ENCODE measurements at places on chromosomes 7 and 10. TPM values are rescaled to one million over a fixed set of nuclear protein-coding genes. Genes with fewer than 3 reads are reported as not detected.

Gene HOXA4
- total RNA-seq, result not detected

Gene CYREN
- total RNA-seq, result 33.2 TPM

Gene WDFY4
- not detected for total RNA-seq

GRCh38 chr7:79454361-79454960 lies 994 bp upstream of the MAGI2 start:
- H3K4me3 ChIP-seq, result no peak overlapping the region
- H3K36me3 ChIP-seq, result no peaks in the 10 kb centered on the region

DNA sequence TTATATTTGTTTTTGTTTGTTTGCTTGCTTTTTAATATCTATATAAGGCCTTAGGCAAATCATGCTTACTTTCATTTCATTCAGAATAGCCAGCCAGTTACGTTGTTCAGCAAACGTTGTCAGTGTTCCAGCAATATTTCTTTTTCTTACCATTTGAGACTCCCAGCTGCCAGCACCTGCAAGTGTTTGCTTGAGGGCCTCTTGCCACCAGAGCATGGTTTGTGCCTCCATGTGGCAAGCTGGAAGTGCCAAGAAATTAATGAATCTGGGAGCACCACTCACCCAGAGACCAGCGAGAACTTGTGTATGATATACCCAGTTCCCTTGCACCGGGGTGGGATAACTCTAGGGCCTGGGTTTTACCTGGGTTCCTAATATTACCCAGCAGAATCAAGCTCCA lies 177.1 kb upstream of the CSTF2T start:
- H3K27me3 ChIP-seq, result no peaks in the 10 kb centered on the region
- no peak overlapping the region for H3K4me3 ChIP-seq
- H3K4me1 ChIP-seq, result peaks cover 16% of the 10 kb centered on the region
- H3K27ac ChIP-seq, result no peak overlapping the region
- no peaks in the 10 kb centered on the region for H3K36me3 ChIP-seq

All from activated CD8-positive, alpha-beta memory T cell treated with anti-CD3 and anti-CD28 coated beads, Interleukin-2, amount 10 ng/mL, durations not matched to agents 7 days and 5 days (primary cell).